NCI-H1048 (cell line): ENCODE measurements at places on chromosomes 5 and 9.

DNA sequence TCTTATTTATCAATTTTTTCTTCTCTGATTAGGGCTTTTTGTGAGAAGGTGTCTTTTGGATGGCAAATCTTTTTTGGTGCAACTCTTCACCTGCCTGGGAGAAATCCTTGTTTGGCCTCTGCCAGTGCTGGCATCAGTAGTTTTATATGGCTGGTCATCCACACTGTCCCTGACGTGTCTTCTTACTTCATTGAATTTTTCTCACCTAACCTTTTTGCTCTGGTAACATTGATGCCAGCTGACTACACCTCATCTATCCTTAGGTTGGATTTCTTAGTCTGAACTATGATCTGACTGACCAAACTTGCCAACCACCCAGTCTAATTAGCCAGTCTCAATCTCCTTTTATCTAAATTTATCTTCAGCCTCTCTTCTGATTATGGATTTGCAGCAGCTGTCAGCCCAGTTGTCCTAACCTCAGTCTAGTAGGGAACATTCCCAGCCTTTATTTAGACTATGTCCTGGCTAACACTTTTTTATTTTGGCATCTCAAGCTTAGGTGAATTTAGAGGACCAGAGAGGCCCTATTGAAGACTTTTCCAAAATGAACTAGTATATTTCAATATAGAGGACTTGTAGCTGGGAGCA, 10.6 kb upstream of the TMEM38B start:
- DNase-seq = no peak

DNA sequence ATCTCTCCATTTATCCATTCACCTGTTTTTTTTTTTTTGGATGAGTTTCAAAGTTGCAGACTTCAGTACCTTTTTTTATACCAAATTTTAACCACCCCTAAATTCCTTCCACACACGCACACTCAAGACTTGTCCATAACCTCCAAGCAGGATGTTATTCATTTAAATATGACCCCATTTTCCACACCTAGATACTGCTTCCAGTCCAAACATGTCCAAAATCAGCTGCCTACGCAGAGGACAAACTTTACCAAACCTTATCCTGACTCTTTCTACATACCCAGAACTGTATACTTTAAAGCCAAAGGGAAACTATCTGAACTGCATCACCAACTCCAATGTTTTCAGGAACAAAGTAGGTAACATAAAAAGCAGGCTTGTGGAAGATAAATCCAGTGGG, 36.0 kb upstream of the FYB1 start:
- no peak for DNase-seq

DNA sequence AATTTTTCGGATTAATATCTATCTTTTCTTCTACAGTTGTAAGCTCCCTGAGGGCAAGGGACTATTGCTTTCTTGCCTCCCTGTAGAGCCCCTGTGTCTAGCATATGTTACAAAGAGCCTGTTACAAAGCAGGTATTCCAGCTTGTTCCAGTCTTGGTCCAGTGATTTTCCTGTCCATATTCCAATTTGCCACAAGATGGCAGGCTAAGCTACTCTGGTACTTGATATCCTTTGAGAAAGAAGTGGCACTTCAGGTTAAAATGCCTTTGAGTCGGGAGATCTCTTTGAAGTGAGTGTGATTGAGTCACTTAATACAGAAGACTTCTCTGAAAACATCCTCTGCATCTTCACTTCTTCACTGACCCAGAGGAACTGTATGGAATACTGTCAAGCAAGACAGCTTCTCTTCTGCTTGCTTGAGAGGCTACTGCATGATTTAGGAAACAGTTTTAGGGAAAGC, 24.5 kb downstream of the CAVIN4 start:
- DNase-seq = no peak

- DNase-seq = no peak
Measured at GRCh38 chr5:139473565-139473964, 2.8 kb downstream of the SMIM33 start.

GRCh38 chr5:5605170-5605764, 182.8 kb downstream of the ICE1 start:
- DNase-seq = no peak

GRCh38 chr9:101586651-101587050, 8.1 kb downstream of the PPP3R2 start:
- DNase-seq = no peak

DNA sequence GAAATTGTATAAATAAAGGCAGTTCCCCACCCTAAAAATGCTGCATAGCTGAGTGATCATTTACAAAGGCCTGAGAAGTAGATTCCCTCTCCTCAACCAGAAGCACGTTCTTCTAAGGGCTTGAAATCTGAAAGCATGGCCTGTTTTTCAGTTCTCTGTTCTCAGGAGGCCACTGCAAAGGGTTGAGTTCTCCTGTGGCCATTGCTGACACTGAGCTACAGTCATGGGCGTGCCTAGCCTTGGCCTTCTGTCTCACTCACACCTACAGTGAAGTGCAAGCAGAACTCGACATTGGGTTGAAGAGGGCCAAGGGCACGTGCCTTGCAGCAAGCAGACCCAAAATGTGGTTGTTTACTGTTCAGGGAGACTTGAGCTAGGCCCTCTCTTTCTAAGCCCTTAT, 276.6 kb upstream of the VLDLR start:
- DNase-seq = no peak
